GM12891 (cell line): ENCODE measurements at places on chromosomes 2 and 18.

DNA sequence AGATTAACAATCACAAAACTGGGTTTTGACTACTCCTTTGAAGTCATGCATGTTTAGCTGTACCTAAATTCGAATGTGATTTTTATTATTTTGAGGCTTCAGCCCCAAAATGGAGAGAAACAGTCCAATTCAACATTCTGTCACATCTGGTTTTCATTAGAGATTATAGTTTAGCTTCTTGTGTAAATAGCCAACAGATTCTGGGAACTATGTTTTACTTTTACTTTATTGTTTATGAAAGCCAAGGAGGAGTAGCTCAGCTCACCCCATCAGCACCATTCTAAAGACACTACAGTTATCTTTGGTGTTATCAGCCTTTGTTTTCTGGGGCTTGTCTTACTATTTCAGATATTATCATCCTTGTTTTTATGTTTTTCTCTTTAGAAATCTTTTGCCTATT, 465.0 kb upstream of the CWC22 start:
- no peak for DNase-seq

- no peak for DNase-seq
Measured at GRCh38 chr18:62755946-62756345, 40.6 kb downstream of the PHLPP1 start.

DNA sequence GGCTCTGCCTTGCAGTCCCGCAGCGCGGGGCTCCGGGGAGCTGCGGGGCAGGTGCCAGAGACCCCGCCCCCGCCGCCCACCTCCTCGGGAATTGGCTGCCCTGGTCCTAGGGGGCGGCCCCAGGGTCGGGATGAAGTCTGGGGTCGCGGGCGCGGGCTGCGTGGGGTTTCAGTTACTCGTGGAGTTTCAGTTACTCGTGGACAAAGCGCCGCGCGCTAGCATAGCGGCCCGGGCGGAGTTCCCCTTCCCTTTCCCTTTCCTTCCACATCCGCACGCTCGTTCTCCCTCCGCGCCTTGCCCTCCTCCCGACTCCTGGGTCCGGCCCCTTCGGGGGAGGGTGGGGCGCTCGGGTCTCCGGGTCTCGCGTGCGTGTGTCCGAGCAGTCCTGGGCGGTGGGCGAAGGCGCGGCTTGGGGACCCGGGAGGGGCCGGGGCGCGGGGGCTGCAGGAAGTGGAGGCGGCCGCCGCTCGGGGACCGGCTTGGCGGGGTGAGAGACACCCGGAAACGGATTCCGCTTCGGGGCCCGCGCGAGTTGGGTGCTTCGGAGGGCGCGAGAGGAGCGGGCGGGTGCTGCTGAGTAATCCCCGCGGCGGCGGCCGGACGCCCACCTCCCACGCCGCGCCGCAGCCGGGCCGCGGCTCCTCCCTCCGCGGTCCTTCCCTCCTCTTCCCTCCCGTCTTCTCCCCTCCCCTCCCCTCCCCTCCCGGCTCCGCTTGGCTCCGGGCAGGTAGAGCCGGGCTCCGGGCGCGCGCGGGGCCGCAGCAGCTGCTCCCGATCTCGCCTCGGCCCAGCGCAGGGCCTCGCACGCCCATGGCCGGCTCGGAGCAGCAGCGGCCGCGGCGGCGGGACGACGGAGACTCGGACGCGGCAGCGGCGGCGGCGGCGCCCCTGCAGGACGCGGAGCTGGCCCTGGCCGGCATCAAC, at the start of gene TTC39C:
TTC39C (plus strand) TSS at position 693 of the 924 bp plus-strand sequence; CDS start at position 811, 118 bp downstream.
- peak; percentile 73 for DNase-seq

- peak; percentile 55 for DNase-seq
Measured at GRCh38 chr2:232420463-232421188, 14.0 kb downstream of the ALPG start.

DNA sequence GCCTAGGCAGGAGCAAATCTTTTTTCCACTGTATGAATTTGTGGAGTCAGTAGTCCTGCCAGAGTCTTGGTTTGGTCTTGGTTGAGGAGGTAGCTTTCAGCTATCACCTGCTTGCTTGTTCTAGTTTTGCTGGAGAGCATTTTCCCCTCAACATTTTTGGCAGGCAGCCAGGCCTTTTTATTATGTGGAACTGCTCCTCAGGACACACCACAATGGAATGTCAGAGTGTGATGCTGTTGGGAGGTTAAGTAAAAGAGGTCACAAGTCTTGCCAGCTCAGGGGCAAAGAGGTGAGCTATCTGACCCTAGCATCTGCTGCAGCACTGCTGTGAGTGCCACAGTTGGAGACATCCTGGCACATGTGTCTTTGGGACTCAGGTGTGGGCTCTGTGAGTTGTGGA, 258.0 kb downstream of the CNTNAP5 start:
- no peak for DNase-seq

GRCh38 chr18:22026362-22026761, 143.0 kb upstream of the GATA6 start:
- DNase-seq = no peak

DNA sequence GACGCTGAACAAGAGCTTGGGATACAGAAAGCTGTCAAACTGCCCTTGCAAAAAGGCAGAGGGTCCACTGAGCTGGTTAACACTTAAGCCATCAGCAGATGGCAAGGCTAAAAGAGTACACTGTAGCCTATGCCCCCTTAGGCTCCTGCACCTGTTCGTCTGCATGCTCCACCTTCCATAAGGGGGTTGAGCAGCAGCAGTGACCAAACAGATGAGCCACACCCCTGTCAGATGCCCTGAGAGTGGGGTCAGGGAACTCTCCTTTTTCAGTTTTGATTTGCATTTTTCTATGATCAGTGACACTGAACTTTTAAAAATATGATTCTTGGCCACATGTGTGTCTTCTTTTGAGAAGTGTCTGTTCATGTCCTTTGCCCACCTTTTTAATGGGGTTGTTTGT, 402.5 kb upstream of the FAM98A start:
- DNase-seq = no peak

GRCh38 chr2:88187038-88187676, 17.0 kb downstream of the THNSL2 start:
- DNase-seq = peak; percentile 25

- no peak for DNase-seq
Measured at GRCh38 chr2:157439824-157440186, 4.1 kb downstream of the CYTIP start.

- no peak for DNase-seq
Measured at GRCh38 chr2:112640467-112640799, 5.3 kb upstream of the SLC20A1 start.

GRCh38 chr2:45736757-45737704, 85.6 kb downstream of the PRKCE start:
- no peak for DNase-seq

GRCh38 chr2:108632332-108633160, 86.7 kb upstream of the RANBP2 start:
- DNase-seq = no peak

GRCh38 chr2:207423886-207424285, 105.9 kb upstream of the CREB1 start:
- DNase-seq = peak; percentile 21

DNA sequence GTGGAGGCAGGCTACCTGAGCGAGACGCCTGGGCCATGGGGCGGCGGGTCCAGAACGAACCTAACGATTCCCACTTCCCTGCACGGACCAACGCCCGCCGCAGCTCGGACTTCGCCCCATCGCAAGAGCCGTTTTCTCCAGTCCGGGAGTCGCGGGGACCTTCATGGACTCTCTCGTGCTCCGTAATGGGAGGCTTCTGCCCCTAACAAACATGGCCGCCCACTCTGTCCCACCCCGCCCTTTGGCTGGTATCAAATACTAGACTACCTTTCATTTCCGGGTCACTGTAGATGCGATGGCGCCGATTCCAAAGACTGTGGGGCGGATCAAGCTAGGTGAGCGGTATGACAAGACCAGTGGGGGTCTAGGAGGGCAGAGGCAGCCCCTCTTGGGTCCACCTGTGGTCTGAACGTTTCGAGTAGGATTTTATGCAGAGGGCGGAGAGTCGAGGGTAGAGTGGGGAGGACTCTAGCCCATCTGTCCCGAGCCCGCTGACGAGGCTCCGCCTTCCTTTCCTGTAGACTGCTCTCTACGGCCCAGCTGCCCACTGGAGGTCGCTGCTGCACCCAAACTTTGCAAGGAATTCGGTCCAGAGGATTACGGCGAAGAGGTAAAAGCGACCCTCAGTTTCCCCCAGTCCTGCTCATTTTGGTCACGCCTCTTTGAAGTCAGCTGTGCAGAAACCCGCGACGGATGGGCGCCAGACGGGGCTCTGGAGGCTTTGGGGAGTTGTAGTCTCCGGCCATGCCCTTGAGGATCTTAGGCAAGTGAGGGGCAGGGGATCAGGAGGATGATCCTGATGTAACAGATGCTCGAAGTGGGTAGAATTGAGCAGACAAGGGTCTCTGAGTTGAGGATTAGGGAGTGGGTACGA, at the start of the genes CCDC142 and TTC31:
CCDC142 (minus strand) TSS at position 198 of the 874 bp plus-strand sequence; CDS start at position 37, 161 bp downstream.
TTC31 (plus strand) TSS at position 281 of the 874 bp plus-strand sequence; CDS start at position 296, 15 bp downstream.
- DNase-seq = peak; percentile 88

- no peak for DNase-seq
Measured at GRCh38 chr2:8437949-8438400, 243.9 kb upstream of the ID2 start.

DNA sequence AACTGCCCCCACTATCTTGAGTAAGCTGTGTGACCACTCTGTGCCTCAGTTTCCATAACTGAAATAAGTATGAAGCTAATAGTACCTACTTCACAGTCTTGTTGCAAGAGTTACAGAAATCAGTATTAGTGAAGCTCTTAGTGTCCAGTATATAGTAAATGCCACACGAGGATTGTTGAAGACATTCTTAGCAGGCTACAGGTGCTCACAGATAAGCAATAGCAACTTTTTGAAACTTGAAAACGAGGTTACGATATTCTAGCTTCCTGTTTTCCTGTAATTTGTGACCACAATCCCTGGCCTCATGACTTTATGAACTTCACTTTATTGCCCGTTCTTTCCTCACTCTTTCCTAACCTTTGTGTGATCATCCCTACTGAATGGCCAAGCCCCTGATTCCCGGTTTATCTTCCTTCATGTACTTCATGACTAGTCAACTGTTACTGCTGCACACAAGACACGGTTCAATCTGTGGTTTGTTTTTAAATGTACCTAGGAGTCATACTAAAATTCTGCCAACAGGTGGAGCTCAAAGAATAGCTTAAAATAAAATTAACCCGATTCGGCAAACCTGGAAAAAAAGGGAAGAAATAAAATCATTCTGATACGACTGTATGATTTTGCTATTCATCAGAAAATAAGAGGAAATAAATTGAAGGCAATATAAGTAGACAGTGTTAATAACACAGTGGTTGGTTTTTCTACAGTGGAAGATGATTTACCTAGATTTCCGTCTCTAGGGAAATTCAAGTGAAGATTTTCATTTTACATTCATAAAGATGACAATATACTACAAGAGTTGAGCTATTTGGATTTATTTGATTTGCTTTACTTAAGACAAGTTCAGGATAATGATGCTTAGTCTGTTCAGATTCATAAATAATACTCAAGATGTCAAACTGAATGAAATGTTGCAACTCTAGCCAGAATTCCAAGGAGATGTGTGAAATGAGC, 38.1 kb upstream of the STAT1 start:
- no peak for DNase-seq

DNA sequence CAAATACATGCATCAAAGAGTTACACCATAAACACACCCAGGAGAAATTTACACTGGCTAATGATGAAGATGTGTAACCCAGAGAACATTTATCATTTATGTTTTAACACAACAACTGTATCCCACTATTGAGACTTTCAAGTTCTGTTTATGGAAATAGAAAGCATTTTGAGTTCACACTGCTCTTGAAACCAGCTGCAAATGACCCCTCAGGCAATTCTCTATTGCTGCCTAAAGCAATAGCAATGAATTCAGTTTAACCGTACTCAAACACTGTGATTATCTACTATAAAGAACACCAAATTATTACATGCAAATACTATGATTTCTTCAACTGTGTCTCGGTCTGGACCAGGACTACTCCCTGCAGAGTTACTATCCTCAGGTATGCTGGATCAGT, 452.7 kb upstream of the NRXN1 start:
- DNase-seq = no peak

DNA sequence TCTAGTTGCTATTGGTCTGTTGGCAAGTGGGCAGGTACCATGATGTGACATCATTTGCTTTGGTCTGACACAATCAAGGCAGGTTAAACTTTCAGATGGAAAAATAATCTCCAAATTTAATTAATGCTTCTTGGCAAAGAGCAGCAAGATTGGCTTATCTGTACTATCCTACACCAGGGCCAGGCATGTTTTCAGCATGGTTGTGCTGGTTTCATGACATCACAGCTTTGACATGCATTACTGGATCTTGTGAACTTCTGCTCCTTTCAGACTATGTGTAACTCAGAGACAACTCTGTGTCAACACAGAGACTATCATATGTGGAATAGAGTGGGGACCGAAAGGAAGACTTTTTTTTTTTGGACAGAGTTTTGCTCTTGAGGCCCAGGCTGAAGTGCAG, 520.5 kb downstream of the TDRD15 start:
- DNase-seq = no peak

DNA sequence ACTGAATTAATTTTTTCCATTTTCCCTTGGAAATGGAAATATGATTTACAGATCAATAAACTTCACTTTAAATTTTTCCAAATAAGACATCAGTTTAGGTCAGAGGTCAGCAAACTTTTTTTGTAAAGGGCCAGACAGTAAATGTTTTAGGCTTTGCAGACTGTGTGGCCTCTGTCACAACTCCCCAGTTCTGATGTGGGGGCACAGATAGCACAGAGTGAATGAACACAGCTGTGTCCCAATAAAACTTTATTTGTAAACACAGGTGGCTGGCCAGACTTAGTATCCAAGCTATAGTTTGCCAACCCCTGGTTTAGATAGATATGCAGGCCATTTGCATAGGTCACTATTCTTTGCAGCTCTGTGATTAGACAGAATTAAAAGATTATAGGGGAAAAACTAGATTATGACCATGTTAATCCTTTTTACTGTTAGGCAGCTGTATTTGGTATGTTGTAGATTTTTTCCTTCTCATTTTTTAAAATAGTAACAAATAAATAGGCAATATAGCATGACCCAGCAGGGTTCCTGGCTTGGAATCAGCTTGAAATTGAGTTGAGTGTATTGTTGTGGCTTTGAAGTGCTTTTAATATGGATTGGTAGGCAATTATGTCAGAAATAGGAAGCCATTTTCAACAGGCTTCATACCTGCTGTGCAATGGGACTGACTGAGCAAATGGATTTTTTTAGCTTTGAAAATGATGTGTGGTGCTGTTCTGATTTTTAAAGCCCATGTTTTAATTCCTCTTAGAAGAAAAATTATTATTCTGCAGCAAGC, 59.7 kb downstream of the WDSUB1 start:
- no peak for DNase-seq

DNA sequence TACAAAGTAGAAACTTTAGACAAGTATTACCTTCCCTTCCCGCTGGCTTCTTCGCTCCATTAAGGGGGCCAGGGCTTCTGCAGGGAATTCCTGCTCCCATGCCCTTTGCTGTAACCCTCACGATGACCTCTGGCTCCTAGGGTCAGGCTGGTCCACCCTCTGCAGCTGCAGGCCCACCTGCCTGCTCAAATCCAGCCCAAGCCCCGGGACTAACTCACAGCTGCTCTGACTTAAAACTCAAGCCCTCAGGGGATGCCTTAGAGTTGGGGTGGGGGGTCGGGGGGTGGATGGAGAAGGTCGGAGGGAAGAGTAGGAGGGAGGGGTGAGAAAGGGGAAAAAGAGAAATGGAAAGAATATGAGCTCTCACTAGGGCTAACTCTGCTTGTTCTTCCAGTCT, 4.9 kb downstream of the IGFBP5 start:
- DNase-seq = no peak
